ENCODE measurements at places on chromosomes 7 and 10.

GRCh38 chr10:103433858-103434257 is 18.3 kb downstream of the CALHM2 start:
- no peak for DNase-seq

DNA sequence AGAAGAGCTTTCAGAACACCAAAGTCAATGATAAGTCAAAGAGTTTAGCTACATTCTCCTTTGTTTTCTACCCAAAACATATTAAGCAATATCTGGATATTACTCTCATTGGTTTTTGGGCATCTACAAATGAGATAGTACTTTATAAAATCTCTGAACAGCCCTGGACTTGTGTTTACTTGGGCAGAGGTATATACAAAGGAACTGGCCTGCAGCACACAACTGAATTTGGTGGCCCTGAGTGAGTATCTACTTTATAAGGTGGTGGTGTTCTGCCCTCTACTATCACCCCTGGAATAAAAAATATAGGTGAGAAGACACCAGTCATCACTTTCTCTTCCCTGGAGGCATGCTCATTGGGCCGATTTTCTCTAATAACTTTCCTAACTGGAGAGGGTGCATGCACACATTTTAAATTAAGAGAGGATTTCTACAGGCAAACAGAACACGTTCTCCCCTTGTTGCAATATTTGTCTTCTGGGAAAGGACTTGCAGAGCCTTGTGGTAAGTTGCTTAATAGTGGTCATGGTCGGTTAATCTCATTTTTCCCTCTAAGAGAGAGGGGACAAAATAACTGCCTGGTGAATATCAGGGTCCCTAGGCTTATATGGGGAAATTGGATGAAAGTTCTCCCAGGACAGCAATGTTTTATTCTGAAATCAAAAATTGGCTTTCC is 41.1 kb downstream of the OTUD1 start:
- no peak for DNase-seq

DNA sequence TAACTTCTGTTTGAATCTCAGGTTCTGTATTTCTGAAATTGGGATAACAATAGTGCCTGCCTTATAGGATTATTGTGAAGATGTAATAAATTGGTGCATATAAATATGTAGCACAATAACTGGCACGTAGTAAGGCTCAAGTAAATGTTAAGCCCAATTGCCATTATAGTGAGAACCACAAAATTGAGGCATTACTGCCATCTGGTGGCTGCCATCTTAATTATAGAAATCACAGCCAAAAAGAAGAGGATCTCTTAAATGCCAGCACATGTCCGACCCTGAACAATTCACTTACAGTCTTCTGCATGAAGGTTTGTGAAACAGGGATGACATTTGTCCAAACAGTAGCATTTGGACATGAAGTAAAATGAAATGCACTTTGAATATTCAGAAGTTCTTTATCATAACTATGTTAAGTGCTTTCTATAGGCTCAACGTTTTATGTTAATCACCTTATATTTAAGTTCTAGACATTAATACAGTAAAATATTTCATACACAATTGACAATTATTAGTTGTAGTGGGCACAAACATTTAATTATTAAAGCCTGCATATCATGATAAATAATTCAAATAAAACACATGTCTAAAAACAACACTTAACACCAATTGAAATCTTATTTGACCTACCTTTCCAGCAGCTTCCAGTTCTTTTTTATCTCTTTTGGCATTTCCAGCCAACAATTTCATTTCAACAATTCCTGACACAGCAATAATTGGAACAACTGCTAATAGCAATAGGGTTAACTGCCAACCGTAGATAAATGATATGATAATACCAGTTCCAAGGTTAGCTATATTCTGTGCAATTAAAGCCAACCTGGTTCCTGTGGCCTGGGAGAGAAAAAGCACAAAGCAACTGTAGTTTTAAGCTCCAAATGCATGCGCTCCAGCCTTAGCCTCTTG is 58.5 kb downstream of the ABCB4 start:
- peak; percentile 7 for DNase-seq

- no peak for DNase-seq
Measured at GRCh38 chr7:152486968-152487367, 51.2 kb upstream of the KMT2C start.
